ENCODE measurements at places on chromosomes 5 and 9. TPM values are rescaled to one million over a fixed set of nuclear protein-coding genes. Genes with fewer than 3 reads are reported as not detected.

LURAP1L gene
- 5.3 TPM for total RNA-seq

CORO2A gene
- 0.52 TPM for total RNA-seq

CSF1R gene
- 60.8 TPM for total RNA-seq

CDX1 gene
- total RNA-seq = not detected

DNA sequence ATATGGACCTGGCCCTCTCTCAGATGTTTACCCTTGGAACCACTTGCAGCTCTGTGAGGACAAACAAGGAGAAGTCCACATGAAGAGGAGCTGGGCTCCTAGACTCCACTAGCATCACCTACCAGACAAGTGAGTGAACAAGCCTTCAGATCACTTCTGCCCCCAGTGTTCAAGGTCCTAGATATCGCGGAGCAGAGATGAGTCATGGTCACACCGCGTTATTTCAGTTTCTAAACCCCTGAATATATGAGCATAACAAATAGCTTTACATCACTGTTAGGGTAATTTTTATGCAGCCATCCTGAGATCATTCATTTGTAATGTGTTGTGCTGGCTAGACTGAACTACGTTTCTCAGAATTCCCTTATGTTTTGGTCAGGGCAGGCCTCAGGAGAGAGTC, 77.0 kb upstream of the DAP start:
- no peaks in the 10 kb centered on the region for H3K27me3 ChIP-seq
- H3K4me3 ChIP-seq = no peak overlapping the region
- no peak overlapping the region for H3K27ac ChIP-seq

GRCh38 chr5:159244163-159244562, 18.9 kb upstream of the UBLCP1 start:
- no peak for DNase-seq
- H3K36me3 ChIP-seq = no peaks in the 10 kb centered on the region
- H3K4me3 ChIP-seq = no peak overlapping the region
- no peaks in the 10 kb centered on the region for H3K4me1 ChIP-seq
- H3K27me3 ChIP-seq = no peaks in the 10 kb centered on the region

DNA sequence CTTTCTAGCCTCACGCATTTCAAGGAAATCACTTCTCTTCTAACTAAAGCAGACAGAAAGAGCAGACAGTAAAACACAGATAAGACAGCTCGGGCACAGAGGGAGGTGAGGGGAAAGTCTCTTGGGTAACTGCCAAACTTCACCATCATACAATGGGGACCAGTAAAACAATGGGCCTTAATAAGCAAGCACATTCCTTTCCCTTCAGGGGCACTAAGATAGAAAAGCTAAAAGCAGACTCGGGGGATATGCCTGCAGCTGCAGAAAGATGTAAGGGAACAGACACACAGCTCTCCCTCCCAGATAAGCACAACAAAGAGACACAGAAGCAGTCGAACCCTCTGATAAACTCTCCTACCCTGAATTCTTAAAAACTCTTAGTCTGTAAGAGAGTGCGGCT, 15.6 kb upstream of the CKS2 start:
- H3K4me3 ChIP-seq = no peak overlapping the region
- no peaks in the 10 kb centered on the region for H3K36me3 ChIP-seq
- H3K27me3 ChIP-seq = no peaks in the 10 kb centered on the region
- no peak overlapping the region for H3K27ac ChIP-seq
- no peak for DNase-seq

GRCh38 chr5:32095261-32095671, 78.9 kb downstream of the GOLPH3 start:
- H3K27me3 ChIP-seq = no peaks in the 10 kb centered on the region
- peaks cover 13% of the 10 kb centered on the region for H3K36me3 ChIP-seq
- H3K27ac ChIP-seq = peak overlapping the region; percentile 35
- H3K4me3 ChIP-seq = no peak overlapping the region

All from adrenal gland (tissue), 19 donors.